ENCODE measurements at places on chromosomes 7 and 10.

- DNase-seq = no peak
Observed at GRCh38 chr7:46682836-46683624, 762.0 kb upstream of the IGFBP3 start.

- no peak for DNase-seq
Observed at GRCh38 chr10:128614802-128615553, 488.8 kb upstream of the MKI67 start.

DNA sequence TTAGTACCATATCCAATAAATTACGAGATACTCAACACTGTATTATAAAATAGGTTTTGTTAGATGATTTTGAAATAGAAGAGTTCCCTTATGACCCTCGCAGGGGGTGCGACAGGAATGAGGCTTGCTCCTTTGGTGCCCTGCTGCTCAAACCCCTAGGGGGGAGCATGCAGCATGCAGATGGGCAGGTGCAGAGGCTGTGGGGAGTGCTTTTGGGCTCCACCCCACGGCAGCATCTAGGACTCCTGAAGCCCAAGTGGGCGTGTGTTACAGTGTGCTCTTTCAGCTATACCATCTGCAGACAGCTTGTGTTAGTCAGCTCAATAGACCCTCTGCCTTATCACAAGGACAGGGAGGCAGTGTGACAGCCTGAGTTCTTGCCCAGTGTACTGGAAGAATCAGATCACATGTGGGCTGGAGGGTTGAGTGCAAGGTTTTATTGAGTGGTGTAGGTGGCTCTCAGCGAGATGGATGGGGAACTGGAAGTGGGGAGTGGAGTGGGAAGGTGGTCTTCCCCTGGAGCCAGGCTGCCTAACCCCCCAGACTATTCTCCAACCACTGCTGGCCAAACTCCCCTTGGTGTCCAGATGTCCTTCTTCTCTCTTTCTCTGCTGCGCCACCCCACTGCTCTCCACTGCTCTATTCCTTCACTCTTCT lies 3.1 kb upstream of the MRC1 start:
- no peak for DNase-seq

GRCh38 chr7:32958046-32959025 lies 1.1 kb downstream of the FKBP9 start:
- DNase-seq = no peak

DNA sequence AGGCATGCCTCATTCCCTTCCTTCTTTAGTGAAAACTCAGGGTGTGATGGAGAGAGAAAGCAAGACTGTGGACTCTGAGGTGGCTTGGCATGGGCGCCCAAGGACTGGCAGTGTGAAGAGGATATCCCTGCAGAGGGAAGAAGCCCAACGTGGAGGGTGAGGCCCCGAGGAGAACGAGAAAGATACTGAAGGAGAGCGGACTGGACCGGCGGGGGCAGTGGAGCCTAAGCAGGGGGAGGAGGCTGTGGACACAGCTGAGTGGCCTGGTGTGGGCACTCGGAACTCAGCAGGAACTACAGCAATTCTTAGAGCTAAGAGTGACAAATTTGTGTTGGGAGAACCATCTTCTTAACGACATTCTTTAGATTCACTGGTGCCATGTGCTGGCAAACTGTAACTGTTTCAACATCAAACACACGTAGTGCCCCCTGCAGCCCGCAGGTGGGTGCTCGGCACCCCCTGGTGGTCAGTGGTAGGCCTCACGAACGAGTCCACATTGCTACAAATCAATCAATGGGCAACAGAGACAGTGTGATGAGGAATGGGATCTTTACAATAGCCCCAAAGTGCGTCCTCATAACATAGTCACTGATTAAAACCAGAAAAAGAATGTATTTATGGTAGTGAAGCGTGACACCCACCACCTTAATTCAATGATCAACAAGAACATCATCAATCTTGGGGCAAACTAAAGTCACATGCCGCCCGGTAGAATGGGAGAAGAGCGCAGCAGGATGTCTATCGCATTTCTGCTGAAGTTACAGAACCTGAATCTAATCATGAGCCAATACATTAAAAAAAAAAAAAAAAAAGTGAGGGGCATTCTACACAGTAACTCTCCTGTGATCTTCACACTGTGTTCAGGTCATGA lies 2.0 kb upstream of the SFTPA1 start:
- DNase-seq = no peak

GRCh38 chr7:136136906-136137454 lies 159.8 kb upstream of the MTPN start:
- DNase-seq = no peak

- no peak for DNase-seq
Observed at GRCh38 chr7:70392256-70392876, 739.6 kb upstream of the GALNT17 start.

GRCh38 chr7:1534330-1535099 lies 4.0 kb downstream of the MAFK start:
- peak; percentile 81 for DNase-seq

- DNase-seq = no peak
Observed at GRCh38 chr10:8444630-8445029, 390.1 kb downstream of the GATA3 start.

- no peak for DNase-seq
Observed at GRCh38 chr7:75969182-75969581, 25.2 kb downstream of the TMEM120A start.

GRCh38 chr10:12484002-12484918 lies 134.9 kb downstream of the CAMK1D start:
- no peak for DNase-seq

- DNase-seq = no peak
Observed at GRCh38 chr10:124020981-124021815, 72.2 kb downstream of the CHST15 start.

DNA sequence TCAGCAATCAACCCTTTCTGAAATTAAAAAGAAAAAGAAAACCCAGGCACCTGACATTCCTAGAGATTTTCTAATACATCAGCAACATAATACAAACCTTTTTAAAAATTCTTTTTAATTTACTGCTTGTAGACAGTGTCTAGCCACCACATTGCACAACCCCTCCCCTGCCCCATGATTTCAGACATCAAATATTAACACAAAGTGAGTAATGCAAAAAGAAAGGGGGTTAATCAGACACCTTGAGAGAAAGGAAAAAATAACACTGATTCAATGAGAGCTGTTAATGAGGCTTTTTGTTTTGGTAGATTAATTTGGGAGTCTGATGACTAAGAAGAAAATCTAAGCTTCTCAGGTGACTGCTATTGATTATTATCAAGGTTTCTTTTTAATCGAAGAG lies 55.3 kb downstream of the SLC25A13 start:
- DNase-seq = no peak

DNA sequence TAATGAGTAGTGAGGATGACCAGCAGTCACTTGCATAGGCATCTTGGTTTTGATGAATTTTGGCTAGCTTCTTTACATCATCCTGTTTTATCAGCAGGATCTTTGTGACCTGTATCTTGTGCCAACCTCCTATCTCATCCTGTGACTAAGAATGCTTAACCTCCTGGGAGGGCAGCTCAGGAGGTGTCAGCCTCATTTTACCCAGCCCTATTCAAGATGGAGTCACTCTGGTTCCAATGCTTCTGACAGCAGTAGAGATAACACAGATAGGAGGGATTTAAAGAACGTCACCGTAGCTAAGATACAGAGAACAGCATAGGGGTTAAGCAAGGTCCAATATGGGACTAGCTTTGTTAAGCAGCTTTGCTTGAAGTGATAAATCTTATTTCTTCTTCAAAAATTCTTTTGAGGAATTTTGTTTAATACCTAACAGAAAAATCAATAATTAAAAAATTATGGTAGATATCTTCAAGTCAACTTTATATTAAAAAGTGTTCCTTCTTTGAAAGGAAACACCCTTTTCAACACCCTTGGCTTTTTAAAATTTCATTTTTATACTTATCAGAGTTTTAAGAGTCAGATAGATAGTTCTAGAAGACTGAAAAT lies 39.9 kb downstream of the TMEM229A start:
- no peak for DNase-seq

- no peak for DNase-seq
Observed at GRCh38 chr7:105198223-105198622, 184.2 kb downstream of the KMT2E start.

DNA sequence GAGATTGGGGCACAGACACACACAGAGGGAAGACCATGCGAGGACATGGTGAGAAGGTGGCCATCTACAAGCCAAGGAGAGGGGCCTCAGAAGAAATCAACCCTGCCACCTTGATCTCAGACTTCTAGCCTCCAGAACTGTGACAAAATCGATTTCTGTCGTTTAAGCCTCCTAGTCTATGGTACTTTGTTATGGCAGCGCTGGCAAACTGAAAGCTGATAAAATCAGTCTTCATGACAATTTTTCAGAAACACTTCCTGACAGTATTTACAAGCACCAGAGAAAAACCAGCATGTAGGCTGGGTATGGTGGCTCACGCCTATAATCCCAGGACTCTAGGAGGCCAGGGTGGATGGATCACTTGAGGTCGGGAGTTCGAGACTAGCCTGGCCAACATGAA lies 4.2 kb downstream of the PARP12 start:
- DNase-seq = no peak

- peak; percentile 65 for DNase-seq
Observed at GRCh38 chr7:155190688-155191087, 107.0 kb upstream of the INSIG1 start.

- DNase-seq = no peak
Observed at GRCh38 chr7:36621396-36621795, 102.9 kb downstream of the AOAH start.

DNA sequence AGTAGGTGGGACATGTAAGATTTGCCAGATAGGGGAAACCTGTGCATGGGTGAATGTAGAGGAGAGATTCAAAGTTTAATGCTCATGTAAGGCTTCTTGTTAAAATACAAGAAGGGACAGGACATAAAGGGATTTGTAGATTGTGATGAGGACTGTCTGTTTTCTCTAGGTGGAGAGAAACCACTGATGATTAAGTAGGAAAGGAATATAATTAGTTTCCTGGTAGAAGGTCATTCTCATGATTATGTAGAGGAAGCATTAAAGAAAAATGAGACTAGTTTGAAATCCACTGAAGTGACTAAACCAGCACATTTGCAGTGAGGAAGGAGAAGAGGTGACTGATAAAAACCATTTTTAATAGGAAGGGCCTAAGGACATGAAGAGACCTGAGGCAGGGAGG lies 19.6 kb upstream of the MACC1 start:
- DNase-seq = no peak

GRCh38 chr7:44217852-44218402 lies 17.1 kb downstream of the YKT6 start:
- no peak for DNase-seq

GRCh38 chr7:106542550-106543220 lies 118.3 kb downstream of the CCDC71L start:
- no peak for DNase-seq

GRCh38 chr7:132380059-132380458 lies 196.2 kb downstream of the PLXNA4 start:
- DNase-seq = no peak

GRCh38 chr7:50416527-50417182 lies 33.5 kb downstream of the FIGNL1 start:
- DNase-seq = no peak

GRCh38 chr7:149348758-149349369 lies 86.9 kb downstream of the ZNF783 start:
- no peak for DNase-seq

DNA sequence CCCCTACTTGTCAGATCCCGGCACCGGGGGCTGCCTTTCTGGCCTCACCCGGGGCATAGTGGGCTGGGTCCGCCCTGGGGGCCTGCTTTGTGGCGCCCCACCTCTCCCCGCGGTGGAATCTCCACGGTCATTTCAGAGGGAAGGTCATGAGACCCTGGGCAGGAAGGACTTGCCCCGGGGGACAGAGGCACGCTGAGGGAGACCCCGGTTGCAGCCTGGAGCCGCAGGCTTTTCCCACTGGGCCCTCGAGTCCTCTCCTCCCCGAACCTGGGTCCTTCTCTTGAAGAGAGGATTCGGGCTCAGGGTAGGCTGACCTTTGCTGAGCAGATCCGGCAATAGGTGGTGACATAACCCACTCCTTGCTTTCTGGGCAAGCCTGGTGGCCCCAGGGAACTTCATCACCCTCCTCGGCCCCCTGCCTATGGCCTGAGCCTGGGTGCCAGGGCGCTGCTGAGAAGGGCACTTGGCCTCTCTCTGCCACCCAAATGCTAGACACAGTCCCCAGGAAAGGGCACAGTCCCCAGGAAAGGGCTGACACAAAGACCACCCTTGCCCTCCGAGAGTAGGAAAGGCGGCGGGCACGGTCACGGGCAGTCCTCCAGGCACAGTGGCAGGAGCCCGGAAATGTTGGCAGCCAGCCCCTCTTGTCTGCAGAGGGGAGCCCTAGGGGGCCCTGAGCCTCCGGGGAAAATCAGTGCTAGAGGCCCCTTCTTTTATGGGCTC lies 36.2 kb downstream of the FKBP6 start:
- DNase-seq = no peak

GRCh38 chr7:142298009-142298408 lies 40.2 kb upstream of the PRSS58 start:
- no peak for DNase-seq

All from coronary artery (tissue), 2 donors.